Posterior vena cava (tissue), 2 donors: ENCODE measurements at places on chromosomes 7 and 10. TPM values are rescaled to one million over a fixed set of nuclear protein-coding genes. Genes with fewer than 3 reads are reported as not detected.

Gene TWIST1
- 2.0 TPM for total RNA-seq

Gene ZNF365
- 0.23 TPM for total RNA-seq

GRCh38 chr7:41792120-41792519 lies 89.2 kb upstream of the INHBA start:
- no peak for DNase-seq

Gene SEMA3A
- total RNA-seq, result 19.4 TPM

Gene HPSE2
- not detected for total RNA-seq

DNA sequence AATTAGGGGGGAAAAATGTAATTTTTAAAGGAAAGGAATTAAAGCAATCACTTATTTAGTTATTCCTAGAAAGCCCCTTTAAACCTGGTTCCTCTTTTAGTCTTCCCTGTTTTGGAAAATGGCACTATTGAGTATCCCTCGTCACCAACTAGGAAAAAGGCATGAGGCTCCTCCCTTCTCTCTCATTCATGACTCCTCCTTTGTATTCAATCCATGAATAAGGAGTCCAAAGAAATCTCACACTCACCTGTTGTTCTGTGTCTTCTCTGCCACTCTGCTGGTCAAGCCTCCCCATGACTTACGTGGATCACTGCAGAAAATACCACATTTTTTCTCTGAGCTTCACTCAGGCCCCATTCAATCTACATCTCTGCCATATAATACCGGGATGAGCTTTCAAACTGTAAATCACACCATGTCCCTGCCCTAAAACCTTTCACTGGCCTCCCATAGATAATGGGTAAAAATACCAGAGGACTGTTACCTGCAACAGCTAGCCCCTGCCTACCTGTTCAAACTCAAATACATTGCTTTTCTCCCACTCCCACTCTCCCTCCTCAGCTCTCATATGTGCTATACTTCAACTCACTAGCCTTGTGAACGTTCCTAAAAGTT lies 5.5 kb upstream of the VWDE start:
- DNase-seq, result no peak

DNA sequence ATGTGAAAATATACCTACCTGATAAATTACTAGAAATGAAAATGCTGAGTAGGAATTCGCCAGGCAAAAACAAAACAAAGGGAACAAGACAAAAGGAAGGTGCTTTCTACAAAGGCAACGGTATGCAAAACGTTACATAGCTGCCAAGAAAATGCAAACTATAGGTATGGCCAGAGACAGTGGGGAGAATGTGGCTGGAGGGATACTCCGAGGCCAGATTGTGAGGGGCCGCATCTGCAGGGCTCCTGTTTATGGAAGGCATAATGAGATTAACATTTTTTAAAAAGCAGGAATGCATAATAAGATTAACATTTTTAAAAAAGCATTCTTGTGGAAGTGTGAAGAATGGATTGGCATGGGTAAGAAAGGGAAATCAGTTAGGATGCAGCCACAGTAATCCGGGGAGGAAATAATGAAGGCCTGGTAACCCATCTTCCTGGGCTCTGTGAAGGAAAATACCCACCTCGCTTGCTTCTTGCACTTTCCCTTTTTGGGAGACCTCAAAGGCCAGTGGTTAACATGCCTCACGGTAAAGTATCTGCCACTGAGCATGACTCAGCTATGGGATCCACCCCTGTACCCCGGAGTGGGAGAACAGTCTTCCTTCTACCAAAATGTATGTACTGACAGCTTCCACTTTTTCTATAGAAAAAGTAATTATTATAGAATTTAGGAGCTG lies 145.8 kb upstream of the LRRN3 start:
- DNase-seq, result no peak

GRCh38 chr7:41655426-41655825 lies 47.5 kb downstream of the INHBA start:
- no peak for DNase-seq

DNA sequence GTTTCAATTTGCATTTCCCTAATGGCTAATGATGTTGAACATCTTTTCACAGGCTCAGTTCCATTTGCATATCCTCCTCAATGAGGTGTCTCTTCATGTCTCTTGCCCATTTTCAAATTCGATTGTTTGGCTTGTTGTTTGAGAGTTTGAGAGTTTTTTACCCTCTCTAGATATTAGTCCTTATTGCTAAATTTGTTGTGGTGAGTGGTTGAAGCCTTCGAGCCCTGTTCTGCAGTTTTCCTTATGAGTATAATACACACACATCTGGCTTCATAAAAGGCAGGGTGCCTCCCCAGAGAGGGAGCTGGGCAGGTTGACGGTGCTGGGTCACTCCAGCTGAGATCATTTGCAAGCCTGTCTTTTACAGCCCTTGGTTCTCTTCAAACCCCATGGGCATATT lies 65.1 kb downstream of the RGS10 start:
- no peak for DNase-seq

- DNase-seq, result no peak
Observed at GRCh38 chr10:132827861-132828539, 42.1 kb upstream of the NKX6-2 start.

Gene JAZF1
- 33.6 TPM for total RNA-seq

Gene PNLIP
- total RNA-seq, result not detected

Gene ERV3-1
- 11.8 TPM for total RNA-seq

DNA sequence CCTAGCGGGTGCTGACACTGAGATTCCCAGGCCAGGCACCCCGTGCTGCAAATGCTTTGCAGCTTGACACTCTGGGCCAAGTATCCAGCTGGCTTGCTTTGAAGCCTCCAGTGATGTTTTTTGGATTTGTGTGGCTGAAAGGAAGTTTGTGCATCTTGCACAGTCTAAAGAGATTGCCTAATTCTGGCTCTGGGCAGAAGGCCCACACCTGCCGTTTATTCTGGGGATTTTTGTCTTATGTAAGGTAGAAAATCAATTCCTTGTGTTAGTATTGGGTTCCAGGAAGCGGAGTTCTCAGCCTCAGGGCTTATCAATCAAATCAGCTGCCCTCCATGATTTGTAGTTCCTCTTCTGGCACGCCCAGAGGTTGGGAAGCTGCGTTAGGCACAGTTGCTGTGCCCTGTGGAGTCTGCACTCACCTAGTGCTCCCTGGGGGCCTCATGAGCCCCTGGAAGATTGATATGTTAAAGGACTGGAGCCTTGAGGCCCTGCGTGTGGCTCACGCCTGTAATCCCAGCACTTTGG lies 8.4 kb upstream of the PURB start:
- DNase-seq, result peak; percentile 58
